Activated T-helper 9 cell treated with anti-CD3 and anti-CD28 coated beads, Interleukin-2, amount 50 U/mL, for 16 hours (primary cell): ENCODE measurements at places on chromosomes 6 and 20.
A peak's percentile ranks its signal among the peaks of the same experiment; 100 is the strongest.

DNA sequence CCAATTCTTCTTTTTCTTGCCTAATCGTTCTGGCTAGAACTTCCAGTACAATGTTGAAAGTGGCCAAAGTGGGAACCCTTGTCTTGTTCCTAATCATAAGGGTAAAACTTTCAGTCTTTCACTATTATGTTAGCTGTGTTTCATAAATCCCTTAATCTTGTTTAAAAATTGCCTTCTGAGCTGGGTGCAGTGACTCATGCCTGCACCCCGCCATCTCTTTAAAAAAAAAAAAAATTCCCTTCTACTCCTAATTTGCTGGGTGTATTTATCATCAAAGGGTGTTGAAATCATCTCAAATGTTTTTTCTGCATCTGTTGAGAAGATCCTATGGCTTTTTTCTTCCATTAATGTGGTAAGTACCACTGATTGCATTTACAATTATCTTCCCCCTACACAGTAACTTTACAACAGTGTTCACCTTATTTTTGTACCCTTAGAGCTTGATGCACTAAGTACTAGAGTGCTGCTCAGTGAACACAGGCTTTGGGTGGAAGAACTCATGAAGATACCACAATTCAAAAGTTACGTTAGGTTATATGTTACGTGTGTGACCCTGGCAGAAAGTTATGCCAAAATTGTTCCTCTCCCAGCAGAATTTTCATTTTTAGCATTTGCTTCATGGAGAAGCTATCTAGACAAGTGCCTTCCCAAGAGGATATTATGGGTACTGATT, 9.7 kb downstream of the SNRPB start:
- DNase-seq: no peak

- no peak for DNase-seq
These were observed 3.3 kb downstream of the C20orf202 start for GRCh38 chr20:1206366-1207148.

- DNase-seq: no peak
These were observed 28.1 kb downstream of the NFYA start for GRCh38 chr6:41100871-41101287.

DNA sequence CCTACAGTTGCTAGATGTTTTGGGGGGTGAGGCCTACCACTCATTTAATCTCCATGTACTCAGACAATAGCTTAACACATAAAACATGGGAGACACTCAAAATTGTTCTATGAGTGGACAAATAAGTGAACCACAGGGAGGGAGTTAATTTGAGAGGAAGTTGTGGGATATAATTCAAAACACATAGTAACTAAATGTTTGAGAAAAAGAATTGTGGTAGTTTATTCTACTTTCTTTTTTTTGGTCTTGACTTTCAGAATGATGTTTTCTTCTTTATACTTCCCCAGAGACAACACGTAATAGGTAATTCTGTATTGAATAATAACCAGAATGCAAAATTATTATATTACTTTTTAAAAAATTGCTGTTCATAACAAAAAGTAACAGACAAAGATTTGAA, 453.8 kb downstream of the RFPL4B start:
- DNase-seq: no peak

- DNase-seq: no peak
These were observed 41.4 kb downstream of the TRMT6 start for GRCh38 chr20:5908981-5909380.

- no peak for DNase-seq
These were observed 227.9 kb downstream of the TBXT start for GRCh38 chr6:165939601-165940290.

DNA sequence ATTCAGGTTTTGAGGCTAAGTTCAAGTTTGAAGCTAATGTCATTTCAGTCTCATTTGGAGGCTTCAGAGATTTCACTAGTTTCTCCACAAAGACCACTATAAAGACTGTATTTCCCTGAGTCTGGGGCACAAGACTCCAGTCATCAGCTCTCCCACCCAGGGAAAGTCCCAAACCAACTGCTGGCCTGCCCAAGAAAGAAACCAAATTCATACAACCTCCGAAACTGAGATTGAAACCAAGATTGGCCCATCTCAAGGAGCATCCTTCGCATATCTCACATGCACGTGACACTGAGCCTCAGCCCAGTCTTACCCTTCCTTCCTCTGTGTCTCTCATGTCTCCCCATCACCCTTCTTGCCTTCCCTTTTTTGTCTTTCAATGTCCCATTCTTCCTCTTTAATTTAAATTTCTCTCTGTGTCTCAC, 3.5 kb upstream of the LTA start:
- DNase-seq: peak; percentile 61

- DNase-seq: no peak
These were observed 878.6 kb upstream of the CITED2 start for GRCh38 chr6:140253096-140253495.

- no peak for DNase-seq
These were observed 154.4 kb downstream of the DST start for GRCh38 chr6:56488281-56488680.

- no peak for DNase-seq
These were observed 734 bp upstream of the WFDC13 start for GRCh38 chr20:45701104-45701503.

DNA sequence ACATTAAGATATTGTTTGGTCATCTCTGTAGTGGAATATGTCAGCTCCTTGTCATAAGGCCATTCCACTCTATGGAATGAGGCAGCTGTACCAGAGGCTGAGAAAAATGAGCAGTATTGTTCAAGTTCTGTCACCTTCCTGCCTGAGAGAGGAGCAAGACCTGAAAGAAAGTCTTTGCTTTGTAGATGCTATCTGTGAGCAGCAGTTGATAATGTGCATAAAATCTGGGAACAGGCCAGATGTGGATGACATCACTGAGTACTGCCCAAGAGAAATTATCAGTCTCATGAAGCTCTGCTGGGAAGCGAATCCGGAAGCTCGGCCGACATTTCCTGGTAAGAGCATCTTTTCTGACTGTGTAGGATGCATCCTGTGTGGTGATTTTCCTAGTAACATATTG, 16.8 kb downstream of the RIPK1 start:
- DNase-seq: no peak

DNA sequence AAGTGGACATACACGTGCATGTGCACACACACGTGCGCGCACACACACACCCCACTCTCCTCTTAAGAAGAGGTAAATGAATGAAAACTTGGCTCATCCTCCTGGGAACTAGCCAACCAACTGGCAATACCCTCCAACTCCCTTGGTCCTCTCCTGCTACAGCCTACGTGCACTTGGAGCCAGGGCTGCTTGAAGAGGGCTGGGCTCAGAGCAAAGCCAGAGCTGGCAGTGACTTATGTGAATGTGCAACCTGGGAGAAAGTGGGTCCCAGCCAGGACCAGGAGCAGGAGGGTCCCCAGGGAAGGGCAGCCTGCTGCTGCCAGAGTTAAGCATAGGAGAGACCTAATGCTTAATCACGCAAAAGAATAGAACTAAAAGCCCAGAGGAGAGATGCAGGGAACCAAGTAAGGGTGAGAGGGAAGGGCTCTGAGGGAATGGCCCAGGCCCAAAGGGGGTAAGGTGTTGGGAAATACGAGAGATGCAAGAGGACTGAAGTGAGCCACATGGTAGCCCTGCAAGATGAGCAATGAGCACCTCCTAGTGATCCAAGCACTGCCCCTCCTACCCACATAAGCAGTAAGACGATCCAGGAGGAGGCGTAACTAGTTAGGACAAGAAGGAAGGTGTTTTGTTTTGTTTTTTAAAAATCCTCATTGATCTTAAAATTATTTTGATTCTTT, 24.7 kb downstream of the TRAF3IP2 start:
- DNase-seq: no peak

DNA sequence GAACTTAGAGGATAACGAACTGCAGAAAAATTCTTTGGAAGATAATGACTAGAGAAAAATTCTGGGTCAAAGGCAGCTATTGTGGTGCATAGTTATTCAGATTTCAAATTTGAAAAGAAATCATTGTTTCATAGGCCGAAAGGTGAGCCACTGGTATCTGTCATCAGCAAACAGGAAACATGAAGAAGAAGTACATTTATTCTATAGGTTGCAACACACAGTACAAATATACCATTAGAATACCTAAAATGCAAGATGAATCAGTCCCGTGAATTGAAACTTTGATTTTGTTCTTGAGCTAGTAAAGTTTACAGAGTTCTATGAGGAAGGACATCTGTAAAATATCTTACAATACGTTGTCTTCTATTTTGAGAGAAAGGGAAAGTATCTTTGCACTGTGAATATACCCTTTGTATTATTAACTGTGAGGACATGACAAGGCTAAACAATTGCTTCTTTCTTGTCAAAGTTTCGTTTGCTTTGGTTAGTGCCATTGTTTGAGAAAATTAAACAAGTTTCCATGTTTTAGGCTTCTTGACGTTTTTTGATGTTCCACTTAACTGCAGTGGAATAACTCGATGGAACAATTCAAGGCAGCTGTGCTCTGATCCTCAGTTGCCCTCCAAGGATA, 84.7 kb downstream of the HDGFL1 start:
- DNase-seq: no peak

DNA sequence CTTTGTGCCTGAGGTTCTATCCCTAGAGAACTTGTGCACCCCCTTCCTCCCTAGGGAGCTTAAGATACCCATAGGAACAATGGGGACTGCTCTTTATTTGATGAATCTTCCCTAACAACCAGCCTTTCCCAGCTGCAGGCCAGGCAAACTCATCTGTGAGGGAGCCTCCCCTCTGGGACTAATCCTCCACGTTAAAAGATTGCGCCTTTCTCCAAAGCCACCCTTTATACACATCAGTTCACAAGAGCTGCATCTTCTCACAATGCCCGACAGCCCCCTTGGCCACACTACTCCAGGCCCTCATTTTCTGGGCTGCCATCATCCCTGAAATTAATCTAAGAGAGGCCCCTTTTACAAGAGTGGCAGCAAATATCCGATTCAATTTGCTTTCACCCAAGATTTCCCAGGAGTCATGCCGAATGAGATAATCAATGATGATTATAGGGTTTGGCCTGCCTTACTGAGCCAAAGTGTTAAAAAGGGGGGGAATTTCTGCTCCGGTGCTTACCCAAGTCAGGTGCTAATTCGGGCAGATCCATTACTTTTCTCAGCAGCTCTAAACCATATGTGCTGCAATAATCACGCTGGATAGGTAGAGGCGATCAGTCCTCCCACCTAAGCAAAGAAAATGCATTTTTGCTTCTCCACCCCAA, 336.5 kb downstream of the KIF16B start:
- no peak for DNase-seq

- DNase-seq: no peak
These were observed 63.5 kb downstream of the TRMT6 start for GRCh38 chr20:5886788-5887187.

DNA sequence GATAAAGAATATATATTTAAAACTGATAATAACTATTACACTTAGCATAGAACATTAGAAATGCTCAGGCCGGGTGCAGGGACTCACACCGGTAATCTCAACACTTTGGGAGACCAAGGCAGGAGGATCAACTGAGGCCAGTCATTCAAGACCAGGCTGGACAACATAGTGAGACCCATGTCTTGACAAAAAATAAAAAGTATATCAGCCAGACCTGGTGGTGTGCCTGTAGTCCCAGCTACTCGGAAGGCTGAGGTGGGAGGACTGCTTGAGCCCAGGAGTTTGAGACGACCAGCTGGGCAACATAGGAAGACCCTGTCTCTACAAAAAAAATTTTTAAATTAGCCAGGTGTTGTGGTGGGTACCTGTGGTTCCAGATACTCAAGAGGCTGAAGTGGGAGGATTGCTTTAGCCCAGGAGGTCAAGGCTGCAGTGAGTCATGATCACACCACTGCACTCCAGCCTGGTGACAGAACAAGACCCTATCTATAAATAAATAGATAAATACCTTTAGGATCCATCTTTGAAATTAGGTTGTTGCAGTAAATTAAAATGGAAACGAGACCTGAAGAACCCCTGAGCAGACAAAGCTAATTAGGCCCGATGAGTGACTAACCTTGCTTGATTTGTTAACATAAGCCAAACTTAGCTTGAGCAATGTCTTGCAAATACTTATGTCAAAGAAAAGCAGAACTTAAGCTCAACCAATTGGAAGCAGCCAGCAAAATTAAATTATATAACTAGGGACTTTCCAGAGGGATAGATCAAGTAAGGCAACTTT, 75.8 kb upstream of the E2F3 start:
- no peak for DNase-seq

GRCh38 chr6:16109659-16110305, 19.1 kb upstream of the MYLIP start:
- no peak for DNase-seq

DNA sequence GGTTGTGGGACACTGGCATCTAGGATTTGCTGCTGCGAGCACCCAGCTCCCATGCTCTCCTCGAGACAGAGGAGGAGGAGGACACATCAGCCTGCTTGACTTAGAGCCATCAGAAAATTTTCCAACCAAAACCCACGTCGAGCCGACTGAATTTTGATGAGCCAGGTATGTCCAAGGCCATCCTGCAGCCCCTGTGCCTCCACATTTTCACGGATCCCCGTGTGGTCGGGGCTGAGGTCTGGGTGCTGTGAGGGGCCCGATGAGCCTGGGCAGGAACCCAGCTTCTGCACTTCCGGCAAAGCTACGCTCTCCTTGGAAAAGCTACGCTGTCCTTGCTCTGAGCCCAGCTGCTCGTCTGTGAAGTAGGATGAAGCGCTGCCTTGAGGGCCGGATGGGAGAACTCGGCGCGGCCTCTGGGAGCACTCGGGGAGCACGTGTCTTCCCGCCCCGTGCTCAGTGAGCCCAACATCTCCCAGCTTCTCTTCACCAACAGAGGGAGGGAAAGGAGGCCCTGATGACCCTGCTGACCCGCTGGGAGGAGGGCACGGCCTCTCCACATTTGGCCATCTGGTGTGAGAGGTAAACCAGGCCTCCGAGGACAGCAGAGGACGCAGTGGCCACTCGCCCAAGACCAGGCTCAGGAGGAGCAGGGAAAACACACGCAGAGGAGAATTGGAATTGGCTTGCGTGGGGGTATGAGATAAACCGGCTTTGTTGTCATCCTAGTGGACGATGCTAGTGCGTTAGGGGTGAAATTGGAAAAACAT, 33.9 kb downstream of the PSMG4 start:
- DNase-seq: no peak

DNA sequence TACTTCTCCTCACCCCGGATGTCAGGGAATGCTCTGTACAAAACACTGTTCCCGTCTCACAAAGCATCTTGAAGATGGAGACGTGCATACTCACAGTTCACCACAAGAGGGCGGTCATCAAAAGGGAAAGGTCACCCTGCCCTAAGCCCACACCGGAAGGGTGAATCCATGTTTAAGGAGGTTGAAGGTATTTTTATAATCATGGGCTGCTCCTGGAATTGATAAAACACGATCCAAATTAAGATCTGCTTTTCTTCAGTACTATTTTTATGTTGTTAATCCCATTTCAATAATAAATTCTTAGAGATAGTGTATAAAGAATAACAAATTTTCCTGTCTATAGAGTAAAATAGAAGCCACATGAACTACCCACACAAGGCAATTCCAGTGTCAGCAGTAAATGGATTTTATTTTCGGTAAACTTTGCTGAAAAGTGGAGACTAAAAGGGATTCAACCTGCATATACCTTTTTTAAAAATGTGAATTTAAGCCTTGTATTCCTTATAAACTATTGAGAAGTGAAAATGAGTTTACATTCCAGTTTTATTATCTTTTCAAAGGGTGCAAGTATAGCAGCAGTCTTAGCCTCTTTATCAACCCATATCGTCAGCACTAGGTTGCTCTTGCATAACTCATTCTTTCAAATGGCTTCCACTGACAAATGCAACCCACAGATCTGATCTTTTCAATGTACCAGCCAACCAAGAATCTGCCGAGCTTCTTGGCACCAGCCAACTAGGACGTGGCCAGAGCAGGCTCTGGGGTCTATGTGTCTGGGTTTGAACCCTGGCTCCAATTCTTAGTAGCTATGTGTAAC, 79.7 kb upstream of the MBOAT1 start:
- peak; percentile 52 for DNase-seq
